OCI-LY7 (cell line): ENCODE measurements at places on chromosomes 4 and X. TPM values are rescaled to one million over a fixed set of nuclear protein-coding genes. Genes with fewer than 3 reads are reported as not detected.

DNA sequence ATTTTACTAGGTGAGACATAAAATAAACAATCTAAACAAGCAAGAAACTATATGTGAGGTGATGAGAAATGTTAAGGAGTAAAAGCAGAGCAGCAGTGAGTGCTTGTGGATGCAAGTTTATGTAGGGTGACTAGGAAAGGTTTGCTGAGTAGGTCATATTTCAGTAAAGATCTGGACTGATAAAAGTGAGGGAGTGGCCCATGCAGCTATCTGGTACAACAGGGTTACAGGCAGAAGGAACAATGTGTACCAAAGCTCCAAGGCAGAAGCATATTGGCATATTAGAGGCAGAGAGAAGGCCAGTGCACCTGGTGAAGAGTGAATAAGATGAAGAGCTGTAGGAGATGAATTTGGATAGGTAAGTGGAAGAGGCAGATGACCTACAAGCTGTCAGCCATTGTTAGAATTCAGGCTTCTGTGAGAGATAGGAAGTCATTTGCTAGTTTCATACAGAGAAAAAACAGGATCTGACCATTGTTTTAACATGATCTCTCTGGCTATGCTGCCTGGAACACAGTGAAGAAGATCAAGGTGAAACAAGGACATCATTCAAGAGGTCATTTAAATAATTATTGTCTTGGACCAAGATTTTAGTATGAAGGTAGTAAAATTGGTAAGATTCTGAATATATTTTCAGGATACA is 274.6 kb downstream of the ANKRD50 start:
- no peak for DNase-seq

- DNase-seq, result no peak
Measured at GRCh38 chrX:109464231-109464630, 17.7 kb downstream of the GUCY2F start.

DNA sequence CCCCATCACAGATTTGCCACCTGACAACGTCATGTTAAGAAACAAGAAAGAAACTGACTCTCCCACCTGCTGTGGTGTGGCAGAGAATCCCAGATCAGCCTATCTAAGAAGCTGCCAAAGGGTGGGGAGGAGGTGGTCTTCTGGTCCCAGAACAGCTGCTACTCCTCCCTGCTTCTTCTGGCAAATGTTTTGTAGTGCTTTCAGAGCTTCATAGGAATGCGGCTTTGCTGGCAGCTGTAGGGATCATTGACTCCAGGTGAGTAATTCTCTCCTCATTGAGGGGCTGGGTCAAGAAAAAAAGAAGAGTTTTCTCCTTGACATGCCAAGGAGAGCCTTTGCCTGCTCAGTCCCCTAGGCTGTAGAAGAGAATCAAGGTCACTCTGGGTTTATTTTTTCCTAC is 23.3 kb downstream of the NRK start:
- DNase-seq, result no peak

DNA sequence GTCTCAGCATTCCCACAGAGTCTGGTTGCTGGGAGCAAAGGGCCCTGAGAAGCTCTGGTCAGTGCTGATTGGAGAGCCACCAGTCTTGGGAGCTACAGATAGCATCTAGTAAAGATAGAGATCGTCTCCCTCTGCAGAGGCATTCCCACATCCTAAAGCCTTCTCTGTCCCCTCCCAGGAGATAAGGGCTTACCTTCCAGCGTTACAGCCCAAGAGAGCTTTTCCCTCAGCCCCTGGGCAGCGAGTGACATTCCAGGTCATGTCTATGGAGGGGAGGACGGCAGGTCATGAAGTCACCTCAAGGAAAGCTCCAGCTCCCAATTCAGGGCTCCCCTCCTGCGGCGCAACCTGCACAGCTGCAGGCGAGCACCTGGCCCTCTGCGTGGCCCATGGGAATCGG is 29.9 kb downstream of the CLDN34 start:
- DNase-seq, result no peak

DNA sequence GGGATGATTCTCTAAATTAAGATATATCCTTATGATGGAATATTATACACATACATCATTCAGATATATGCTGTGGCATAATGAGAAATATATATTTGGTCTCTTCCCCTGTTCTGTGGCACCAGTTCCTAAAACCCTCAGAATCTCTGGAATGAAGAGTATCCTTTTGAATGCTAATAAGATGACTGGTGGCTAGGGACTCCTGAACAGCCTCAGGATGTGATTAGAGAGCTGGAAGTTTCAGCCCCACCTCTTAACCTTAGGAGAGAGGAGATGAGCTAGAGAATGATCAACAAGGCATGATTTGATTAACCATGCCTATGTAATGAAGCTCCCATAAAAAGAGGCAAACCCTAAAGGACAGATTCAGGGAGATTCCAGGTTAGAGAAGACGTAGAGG is 632.0 kb downstream of the IQCM start:
- no peak for DNase-seq

RNF128 gene
- not detected in 2 replicates for total RNA-seq

DNA sequence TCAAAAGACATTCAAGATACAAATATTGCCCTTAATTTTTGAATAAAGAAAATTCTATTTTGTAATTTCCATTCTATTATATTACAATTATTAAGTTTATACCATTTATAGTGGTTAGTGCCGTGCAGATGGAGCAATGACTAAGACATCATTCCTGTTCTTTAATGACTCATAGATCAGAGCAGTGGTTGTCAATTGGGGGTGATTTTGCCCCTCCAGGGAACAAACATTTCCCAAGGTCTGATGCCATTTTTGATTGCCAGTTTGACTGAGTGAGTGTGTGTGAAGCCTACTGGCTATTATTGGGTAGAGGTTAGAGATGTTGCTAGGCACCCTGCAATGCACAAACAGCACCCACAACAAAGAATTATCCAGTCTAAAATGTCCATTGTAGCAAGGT is 97.9 kb upstream of the DDIT4L start:
- no peak for DNase-seq

GRCh38 chr4:145703850-145704497 is 24.0 kb downstream of the C4orf51 start:
- no peak for DNase-seq

DNA sequence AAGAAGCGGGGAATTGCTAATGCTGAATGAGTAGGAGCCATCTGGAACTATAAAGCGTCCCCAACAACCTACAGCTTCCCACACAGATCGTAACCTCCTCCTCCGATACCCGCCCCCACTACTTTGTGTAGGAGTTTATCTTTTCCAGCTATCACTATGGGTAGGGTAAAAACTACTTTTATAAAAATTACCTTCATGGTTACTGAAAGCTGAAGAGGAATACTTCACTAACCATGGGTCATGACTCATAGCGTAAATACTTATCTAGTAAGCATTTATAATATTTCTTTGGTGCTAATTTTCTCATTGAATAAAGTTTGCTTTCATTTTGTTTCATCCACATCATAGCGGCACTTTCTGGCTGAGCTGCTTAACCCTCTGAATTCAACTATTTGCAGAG is 79.4 kb upstream of the TNIP3 start:
- DNase-seq, result no peak

DNA sequence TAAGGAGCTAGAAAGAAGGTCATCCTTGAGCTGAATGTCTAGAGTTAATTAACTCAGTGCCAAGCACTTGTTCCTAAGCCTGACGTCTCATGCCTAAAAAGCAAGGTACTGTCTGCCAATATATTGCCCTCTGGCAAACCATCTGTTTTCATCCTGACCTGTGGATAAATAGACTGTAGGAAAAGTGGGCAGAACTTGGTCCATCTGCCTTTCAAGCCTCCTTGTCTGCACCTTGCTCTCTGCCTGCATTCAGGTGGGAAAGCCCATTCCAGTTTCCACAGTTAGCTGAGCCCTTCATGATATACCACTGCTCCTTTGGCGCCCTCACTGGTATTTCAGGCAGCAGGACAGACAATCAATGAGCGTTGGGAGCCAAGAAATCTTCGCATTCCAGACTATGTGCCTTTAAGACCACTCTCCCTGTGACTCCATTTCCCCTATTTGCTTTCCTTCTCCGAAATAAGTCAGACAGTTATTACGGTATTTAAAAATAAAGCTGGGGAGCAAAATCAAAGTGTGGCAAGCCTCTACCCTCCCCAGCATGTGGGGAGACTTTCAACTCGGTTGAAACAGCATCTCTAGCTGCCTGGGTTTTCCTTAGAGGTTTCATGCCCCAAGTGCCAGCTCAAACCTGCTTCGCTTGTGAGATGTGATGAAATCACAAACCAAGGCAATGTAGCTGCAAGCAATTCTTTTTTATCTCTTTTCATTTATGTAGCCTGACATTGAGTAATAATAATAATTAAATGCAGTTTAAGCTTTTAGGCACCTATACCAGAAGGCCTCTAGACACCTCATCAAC is 2.5 kb upstream of the CCDC149 start:
- no peak for DNase-seq

SSR4 gene
- 156 and 186 TPM in 2 replicates for total RNA-seq
